ENCODE measurements at places on chromosomes 6 and 20. TPM values are rescaled to one million over a fixed set of nuclear protein-coding genes. Genes with fewer than 3 reads are reported as not detected.
A peak's percentile ranks its signal among the peaks of the same experiment; 100 is the strongest.

DNA sequence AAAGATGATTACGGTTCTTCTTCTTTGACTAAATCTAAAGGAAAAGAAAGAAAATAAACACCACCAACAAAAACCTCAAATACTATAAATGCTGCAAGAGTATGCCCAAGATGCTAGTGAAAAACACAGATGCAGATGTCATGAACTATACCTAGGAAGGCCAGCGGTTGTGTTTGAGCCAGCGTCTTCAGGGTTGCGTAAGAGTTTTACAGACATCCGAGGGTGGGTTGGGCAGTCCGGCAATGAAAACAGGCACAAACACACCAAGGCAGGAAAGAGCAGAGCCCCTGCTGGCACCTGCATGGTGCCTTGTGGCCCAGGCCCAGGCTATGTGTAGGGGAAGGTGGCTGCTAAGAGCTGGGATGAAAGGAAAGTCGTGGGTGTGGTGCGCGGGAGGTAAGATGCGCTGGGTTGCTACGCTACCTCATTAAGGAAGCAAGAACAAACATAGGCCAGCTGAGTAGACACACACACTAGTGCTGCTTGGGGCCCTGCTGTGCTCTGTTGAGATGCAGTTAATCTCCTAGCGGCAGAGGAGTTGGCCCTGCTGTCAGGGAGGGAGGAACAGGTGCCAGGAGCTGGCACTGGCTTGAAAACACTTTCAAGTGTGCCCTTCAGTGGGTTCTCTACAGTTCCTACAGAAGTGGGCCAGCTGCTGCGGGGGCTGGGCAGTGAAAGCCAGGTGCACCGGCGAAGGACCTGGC lies 170.2 kb upstream of the PLN start:
- peak; percentile 13 for DNase-seq

DNA sequence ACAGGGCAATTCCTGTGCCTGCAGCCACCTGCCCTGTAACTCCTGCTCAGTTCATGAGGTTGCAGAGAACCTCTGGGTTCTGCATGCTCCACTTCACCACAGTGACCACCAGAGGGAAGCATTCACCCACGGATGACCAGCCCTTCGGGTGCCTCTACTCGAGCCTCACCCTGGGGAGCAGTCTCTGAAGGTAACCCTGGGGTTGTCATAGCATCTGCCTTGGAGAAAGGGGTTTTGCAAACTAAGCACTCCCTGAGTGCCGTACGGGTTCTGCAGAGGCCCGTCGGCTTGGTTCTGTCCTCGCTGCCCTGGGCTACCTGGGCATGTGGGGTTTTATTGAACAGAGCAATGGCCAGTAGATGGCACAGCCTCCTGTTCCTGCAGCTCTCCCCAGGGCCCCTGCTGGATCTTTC lies 10.2 kb upstream of the CST5 start:
- peak; percentile 72 for DNase-seq

GRCh38 chr20:39225536-39225935 lies 263.4 kb downstream of the DHX35 start:
- DNase-seq = no peak

DNA sequence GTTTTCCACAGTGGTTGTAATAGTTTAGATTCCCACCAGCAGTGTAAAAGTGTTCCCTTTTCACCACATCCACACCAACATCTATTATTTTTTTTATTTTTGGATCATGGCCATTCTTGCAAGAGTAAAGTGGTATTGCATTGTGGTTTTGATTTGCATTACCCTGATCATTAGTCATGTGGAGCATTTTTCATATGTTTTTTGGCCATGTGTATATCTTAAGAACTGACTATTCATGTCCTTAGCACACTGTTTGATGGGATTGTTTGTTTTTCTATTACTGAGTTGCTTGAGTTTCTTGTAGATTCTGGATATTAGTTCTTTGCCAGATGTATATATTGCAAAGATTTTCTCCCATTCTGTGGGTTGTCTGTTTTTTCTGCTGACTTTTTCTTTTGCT lies 820.1 kb downstream of the TENT5A start:
- DNase-seq = no peak

Gene DEFB115
- 7.8 TPM for total RNA-seq

Gene TNNC2
- 0.64 TPM for total RNA-seq

Gene HLA-DPB1
- total RNA-seq = 4.7 TPM
